Ureter (tissue), 1 donor: ENCODE measurements at places on chromosomes 16 and 17. TPM values are rescaled to one million over a fixed set of nuclear protein-coding genes. Genes with fewer than 3 reads are reported as not detected.

FOXF1 gene
- 31.7 TPM for total RNA-seq

KCNH6 gene
- total RNA-seq, result not detected

GRCh38 chr17:11296994-11297393 is 56.0 kb downstream of the SHISA6 start:
- DNase-seq, result no peak

DNA sequence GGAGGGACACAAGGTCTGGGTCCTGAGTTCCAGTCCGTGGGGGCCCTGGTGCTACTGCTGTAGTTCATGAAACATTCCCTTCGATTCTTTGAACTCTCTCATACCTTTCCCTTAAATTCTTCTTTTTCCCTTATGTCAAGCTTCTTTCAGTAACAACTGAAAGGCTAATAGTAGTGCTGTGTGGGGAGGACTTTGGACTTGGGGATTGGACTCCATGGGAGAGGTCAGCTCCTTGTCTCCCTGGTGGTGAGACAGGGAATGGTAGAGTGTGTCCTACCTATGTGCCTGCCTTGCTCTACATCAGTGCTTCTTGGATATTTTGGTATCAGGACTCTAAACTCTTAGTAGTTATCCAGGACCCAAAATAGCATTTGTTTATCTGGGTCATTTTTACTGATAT is 628.1 kb downstream of the WWOX start:
- DNase-seq, result no peak

DNA sequence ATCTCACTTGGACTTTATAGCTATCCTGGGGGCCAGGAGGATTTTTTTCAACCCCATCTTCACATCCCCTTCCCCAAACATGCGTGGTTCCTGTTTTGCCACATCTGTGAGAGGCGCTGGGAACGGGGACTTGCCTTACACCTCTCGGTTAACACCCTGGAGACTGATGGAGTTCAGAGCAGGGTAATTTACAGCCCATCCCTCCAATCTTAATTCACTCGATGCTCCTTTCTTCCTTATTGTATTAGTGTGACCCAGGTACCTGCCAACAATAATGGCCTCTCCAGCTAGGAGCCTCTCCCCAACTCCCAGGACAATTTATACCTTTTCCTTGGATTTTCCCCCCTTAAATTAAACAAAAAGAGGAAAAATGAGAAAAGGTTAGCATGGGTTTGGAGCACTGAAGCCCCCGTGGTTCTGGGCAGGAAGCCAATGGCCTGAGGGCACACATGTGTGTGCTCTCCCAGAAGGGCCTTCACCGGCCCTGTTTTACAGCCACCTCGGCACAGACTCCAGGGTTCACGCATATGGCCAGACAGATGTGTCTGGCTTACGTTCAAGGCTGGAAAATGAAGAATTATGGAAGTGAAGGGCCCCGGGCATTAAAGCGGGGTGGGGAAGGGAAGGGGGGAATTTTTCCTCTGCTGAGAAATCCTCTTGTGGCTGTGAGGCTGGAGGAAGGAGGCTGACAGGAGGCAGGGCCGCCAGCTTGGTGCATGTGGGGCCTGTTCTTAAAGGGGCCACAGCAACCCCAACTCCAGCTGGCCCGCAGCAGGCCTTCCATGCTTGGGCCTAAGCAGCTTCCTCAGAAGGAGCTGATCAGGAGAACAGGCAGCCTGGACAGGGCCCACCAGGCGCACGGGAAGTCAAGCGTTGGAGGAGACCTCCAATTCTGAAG is 21.4 kb downstream of the HIC1 start:
- no peak for DNase-seq

DNA sequence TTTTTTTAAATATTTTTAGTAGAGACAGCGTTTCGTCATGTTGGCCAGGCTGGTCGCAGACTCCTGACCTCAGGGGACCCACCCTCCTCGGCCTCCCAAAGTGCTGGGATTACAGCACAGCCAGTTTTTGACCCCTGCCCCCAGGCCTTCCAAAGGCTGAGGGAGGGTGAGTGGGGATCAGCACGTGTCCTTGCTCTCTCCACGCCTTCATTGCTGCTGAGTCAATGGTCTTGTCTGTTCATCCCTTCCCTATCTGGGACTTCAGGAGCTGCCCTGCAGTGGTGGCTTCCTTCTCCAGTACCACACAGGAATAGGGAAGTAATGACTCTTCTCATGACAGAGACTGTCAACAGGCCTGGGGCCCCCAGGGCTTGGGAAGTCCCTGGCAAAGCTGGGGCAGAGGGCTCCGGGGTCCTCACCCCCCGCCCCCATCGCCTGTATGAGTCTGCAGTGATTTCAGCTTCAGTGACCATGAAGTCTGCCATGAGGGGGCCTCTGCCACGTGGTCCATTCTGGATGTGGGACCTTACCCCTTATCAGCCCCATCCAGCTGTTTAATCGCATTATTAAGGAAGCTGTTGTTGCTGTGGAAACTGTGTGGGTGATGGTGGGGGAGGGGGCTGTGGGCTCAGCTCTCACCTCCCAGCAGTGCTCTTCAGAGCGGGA is 6.1 kb downstream of the ABCC3 start:
- DNase-seq, result no peak
